Stimulated activated CD8-positive, alpha-beta memory T cell treated with anti-CD3 and anti-CD28 coated beads, Interleukin-7, amount 100 ng/mL, for 24 hours (primary cell): ENCODE measurements at places on chromosomes 7 and 10.

DNA sequence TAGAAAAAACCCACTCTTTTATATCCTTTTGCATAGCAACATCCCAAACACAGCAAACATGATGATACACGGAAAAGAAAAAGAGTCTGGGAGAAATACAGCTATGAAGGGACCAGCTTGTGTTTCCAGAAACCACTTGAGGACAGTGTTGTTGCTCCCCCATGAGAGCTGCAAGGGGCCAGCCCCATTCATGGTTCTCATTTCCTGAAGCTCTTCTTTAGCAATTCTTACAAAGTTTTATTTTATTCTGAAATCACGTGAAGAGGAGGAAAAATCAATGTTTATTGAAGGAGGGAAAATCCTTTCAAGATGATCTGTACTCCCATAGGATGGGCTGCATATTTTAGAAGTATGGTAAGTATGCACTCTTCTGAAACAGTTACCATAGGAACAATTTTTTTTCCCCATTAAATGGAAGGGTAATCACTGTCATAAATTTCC is 17.5 kb upstream of the PRTFDC1 start:
- no peak for DNase-seq

GRCh38 chr7:94395141-94396036 is 694 bp downstream of the COL1A2 start:
- DNase-seq = no peak

GRCh38 chr7:4386190-4386589 is 295.9 kb upstream of the FOXK1 start:
- DNase-seq = no peak

DNA sequence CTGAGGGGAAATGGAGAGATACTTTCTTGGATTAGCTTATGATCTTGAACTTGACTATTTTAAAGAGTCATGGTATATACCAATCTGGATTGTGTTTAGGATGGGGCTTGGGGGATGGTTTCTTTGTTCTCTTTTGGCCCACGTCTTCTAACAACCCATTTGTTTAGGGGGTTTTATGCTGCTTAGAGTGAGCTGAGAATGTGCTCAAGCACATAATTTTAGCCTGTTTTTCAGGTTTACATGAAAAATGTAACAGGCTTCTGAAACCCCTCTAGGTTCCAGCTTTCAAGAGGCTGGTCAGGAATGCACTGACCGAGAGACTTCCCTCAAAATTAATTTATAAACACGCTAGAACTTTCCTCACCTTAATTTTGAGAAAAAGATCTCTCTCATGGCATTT is 94.3 kb downstream of the AUTS2 start:
- no peak for DNase-seq

- DNase-seq = no peak
Observed at GRCh38 chr7:80499350-80499953, 12.4 kb downstream of the GNAT3 start.

DNA sequence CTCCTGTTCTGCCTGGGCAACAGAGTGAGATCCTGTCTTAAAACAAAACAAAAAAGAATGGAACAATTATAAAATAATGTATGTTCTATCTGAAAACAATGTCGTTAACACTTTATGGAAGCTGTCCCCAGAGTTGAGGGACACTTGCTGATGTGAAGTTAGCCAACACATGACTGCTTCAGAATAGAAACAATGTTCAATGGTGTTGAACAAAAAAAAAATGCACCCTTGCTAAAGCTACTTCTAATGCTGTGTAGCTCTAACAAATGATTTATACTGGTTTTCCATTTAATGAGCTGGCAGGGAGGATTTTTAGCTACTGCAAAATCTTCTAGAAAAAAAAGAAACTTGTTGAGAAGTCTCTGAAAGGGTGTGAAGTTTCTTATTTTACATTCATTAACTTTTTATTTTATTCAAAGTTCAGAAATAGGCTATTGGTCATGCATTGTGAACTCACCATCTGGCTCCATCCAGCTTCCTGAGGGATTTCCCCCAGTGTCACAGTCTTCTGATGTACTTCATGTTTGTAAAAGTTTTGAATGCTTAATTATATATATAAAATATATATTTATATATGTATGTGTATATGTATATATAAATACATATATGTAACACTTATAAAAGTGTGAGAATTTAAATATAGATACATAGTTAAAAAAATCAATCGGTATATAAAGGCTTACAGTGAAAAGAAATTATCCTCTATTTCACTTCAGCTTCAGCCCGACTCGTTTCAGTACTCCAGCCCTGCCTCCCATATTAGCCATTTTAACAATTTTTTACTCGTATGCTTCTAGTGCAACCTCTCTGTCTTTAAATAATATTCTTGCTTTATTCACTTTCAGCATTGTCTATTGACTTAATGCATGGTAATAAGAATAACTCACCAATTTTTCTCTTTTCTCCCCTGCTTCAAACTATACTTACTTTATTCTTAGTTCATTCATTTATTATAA is 35.0 kb downstream of the HDAC9 start:
- DNase-seq = no peak

DNA sequence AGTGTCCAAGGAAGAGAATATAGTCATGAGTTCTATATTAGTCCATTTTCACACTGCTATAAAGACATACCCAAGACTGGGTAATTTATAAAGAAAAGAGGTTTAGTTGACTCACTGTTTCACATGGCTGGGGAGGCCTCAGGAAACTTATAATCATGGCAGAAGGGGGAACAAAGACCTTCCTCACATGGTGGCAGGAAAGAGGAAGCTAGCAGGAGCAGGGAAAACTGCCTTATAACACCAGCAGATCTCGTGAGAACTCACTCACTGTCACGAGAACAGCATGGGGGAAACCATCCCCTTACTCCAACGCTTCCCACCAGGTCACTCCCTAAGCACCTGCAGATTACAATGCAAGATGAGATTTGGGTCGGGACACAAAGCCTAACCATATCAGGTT is 139.0 kb upstream of the ZNF438 start:
- no peak for DNase-seq

GRCh38 chr10:3693022-3693697 is 91.8 kb downstream of the KLF6 start:
- DNase-seq = no peak

DNA sequence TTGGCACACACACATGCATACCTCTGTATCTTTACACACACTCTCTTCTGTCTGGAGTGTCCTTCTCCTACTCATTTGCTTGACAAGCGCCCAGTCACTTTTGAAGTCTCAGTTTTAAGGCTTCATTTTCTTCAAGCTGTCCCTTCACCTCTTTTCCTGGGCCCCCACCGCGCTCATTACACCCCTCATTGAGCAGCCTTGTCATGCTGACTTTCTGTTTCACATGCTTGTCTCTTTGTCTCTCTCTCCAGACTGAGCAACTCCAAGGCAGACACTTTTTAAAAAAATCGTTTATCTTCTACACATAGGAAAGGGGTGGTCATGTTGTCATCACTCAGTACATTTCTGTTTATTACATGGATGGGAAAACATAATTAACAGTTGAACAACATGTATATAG is 225.2 kb upstream of the FZD1 start:
- no peak for DNase-seq

GRCh38 chr10:85604884-85605283 is 761.7 kb downstream of the GRID1 start:
- DNase-seq = no peak

GRCh38 chr10:104324221-104324686 is 14.0 kb downstream of the ITPRIP start:
- DNase-seq = no peak

DNA sequence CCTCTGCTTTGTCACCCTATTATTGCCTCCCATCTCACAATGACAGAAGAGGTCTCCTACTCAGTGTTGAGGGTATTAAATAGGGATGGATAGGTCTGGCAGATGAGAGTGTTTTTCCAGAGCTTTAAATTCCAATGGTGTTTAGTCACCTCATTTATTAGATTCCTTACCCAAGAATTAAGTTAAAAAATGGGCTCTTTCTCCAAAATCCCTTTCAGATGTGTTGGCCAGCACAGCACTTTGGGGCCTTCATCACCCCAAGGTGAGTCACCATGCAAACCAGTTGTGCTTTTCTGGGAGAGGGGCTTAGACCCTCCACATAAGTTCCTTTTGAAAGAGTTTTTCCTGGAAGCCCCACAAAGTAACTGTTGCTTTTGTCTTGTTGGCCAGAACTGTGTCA is 78.4 kb downstream of the CYP26A1 start:
- no peak for DNase-seq

GRCh38 chr7:134502463-134503371 is 24.6 kb upstream of the AKR1B10 start:
- DNase-seq = no peak

DNA sequence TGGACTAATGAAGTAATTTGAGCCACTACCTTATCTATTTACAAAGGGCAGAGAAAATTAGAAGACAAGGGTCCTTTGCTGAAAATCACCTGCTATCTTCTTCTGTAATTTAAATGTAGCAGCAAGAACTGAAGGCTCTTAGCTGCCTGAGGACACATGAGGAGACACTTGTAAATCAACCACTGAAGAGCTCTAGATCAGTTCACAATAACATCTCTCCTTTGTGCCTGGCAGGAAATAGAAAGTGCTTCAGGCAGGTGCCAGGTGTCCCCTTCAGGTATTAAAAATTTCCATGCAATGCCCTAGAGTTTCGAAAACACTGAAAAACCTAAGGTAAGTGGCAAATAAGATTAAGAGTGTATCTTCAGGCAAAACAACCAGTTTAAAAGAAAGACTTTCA is 474.6 kb downstream of the GRM8 start:
- no peak for DNase-seq

DNA sequence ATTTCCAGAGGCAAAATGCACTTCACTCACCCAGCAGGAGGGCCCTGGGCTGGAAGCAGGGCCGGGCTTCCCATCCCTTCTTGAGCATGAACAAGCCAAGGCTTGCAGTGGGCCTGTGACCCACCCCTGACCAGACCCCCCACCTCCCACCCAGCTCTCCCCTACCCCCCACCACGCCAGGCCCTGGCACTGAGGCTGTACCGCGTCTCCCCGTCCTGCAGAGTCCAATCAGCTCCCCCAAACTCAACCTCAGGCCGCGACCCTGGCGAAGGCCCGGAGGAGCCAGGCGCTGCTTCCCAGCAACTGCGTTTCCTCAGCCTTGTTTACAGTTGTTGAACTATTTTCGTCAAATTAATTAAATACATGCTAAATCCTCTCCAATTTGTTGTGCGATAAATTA is 16.9 kb upstream of the MYL10 start:
- no peak for DNase-seq

DNA sequence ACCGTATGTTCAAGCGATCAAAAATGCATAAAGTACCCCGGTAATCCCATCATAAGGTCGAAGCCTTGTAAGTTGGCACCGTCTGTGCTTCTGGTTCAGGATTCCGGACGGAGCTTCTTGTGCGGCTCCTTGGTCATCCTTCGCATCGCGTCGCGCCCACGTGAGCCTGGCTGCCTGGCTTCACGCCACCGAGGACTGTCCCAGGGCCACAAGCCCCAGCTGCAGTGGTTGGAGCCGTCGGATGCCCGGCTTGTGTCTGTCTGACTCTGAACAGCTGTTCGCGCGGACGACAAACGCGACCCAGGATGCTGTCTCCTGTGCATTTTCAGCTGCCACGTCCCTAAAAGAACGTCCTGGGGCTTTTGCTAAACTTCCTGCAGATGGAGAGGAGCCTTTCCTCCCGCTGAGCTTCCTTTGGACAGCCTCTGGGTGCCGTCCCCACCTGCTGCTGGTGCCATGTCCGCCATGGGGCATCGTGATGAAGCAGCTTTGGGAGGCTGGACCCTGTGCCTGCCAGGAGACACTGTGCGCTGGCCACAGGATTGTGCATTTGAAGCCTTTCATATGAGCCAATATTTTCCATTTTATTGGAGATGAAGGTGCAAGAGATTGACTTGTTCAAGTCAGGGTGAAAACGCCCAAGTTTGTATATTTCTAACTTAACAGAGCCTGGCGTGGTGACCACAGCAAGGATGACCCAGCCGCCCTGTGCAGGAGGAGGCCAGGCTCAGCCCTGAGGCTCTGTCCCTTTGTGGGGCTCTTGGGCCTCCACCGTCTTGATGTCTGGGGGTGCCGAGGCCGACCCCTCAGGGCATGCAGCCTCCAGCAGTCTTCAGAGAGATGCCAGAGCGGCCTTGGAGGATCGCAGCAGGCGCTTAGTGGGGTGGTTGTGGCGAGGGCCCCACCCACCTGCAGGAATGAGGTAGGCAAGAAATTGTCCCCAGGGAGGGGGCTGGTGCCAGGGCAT is 6.7 kb upstream of the JAKMIP3 start:
- DNase-seq = no peak

DNA sequence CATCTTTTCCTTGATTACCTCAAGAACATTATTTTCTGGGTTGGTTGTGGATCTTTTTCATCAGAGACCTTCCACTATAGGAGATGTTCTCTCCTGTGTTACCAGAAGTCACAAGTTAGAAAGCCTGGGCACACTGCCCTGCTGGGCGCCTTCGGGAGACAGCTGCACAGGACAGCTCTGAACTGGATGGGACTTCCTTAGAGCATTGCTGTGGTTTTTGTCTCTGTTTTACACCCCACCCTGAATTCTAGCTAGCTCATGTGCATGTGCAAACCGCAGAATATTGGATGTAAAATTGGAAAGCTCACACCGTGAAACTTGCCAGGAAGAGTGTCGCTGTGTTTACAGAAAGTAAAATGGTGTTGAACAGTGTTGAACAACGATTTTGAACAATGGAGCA is 54.4 kb upstream of the SEC61G start:
- DNase-seq = no peak

GRCh38 chr7:107811934-107812333 is 8.9 kb upstream of the SLC26A3 start:
- DNase-seq = no peak

GRCh38 chr10:12854988-12855387 is 146.5 kb downstream of the CCDC3 start:
- no peak for DNase-seq

DNA sequence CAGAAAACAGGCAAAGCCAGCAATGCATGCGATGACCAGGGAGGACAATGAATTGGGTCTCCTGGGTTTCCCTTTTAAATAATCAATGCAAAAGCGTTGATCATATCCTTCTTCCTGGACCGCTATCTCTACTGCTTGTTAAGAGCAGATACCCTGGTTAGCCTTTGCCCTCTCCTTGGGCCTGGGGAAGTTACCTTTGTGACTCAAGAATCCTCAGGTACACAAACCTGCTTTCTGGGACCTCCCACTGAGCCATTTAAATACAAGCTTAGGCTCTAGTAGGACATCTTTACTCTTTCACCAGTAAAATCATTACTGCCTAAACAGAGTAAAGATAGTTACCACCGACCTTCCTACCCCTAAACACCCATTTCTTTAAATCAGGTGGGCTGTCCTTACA is 173.9 kb downstream of the WNT2 start:
- DNase-seq = no peak

- DNase-seq = no peak
Observed at GRCh38 chr10:130048081-130048480, 62.5 kb downstream of the C10orf143 start.

DNA sequence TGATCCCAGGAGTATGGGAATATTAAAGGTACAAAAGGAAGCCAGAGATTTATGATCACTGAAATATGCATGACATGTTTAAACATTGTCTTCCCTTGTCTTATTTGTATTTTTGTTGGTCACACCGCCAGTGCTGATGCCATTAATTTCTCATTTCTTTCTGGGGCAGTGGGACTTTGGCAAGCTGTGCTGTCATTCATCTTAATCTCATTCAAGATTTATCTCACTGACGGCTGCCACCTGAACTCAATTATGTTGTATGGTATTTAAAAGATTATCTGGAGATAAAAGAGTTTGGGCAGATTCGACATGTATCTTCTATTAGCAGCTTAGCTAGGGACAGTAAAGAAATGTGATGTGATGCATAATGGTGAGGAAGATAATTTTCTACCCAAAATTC is 284.9 kb upstream of the PLXDC2 start:
- DNase-seq = no peak
